ENCODE measurements at places on chromosomes 11 and 22.

DNA sequence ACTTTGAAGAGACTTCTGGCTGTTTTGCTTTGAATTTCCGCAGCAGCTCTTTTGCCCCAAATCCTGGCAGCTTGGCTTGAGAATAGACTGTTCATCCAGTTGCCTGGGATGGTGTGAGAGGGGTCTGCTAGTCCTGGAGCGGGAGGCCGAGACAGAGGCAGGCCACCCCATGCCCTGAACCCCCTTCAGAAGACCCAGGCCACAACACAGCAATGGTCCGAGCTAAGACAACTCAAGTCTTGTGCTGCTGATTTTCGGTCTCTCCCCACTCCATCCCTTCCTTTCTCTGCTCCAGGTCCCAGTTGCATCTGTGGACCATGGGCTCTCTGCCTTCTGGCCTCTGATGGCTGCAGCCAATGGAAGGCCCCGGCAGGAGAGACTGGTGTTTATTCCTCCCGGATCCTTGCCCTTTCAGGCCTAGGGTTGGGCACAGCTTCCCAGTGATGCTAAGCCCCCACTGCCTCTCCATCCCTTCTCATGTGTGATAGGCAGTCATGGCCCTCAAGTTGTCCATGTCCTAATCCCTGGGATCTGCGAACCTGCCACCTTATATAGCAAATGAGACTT lies 31.9 kb upstream of the TP53I11 start:
- no peak for DNase-seq

- no peak for DNase-seq
Measured at GRCh38 chr11:102240502-102240901, 76.8 kb upstream of the BIRC3 start.

DNA sequence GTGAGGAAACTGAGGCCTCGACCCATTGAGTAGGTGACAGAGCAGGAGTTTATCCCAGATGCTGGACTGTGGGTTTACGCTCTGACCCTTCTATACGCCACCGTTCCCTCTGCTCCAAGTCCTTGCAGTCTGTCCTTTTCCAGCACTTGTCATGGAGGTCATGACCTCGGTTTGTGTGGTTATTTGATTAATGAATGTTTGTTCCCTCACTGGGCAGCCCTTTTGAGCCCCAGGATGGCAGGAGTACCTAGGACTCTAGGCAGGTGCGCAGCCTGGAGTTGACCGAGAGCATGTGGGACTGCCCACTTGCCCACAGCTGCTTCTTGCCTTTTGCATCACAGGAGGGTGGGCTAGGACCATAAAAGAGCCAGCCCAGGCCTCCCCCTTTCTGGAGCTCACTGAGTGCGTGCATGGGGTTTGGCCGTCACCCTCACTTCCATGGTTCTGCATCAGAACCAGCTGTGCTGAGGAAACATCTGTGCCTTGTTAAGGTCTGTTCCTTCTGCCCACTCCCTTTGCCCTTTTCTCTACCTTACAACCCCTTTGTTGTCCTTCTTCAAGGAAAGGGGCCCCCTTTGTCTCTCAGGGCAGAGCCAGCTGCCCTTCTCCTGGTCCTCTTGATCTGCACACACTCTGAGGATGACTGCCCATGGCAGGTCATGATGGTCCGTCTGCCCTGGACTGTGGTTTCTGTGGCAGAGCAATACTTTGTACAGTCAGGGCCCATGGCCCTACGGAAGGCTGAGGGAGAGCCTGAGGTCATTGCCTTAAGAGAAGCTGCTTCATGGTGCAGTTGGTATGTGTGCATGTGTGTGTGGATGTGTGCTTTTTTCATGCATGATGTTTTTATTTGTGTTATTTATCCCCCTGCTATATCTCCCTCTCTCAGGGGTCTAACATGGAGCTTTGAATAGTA lies 38.2 kb downstream of the BMAL1 start:
- DNase-seq = no peak

GRCh38 chr11:75547617-75548058 lies 14.4 kb upstream of the SERPINH1 start:
- no peak for DNase-seq

GRCh38 chr11:36619502-36619901 lies 21.5 kb upstream of the RAG2 start:
- DNase-seq = no peak

DNA sequence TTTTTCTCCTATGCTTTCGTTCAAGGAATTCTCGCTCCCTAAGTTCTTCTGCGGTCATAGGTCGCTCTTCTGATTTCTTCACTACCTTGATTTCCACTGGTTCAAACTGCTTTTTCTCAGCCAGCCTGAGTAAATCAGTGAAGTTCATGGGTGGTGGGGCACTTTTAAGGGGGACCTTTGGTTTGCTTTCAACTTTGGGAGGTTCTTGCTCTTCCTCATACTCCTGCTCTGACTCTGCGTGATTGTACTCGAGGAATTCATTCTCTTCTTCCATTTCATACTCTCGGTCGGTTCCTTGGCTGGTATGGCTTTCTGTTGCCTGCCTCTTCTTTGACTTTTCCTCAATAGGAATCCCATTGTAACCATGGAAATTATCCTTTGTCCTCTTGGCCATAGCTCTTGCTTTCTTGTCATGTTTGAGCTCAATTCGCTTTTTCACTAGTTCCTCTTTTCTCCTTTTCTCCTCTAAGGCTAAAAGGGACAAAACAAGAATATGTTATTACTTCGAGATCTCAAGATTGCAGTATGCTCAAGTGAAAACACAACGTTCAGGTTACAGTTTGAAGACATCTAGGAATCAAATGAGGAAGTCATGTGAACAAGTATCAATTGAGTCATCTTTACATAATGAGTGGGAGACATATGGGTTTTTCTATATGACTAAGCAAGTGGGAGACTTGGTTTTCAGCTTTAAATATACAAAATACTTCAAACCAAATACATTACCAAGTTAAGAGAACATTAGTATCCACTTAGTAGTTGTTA lies 16.2 kb downstream of the MISFA start:
- no peak for DNase-seq

GRCh38 chr11:103024086-103024485 lies 67.9 kb downstream of the DCUN1D5 start:
- no peak for DNase-seq

DNA sequence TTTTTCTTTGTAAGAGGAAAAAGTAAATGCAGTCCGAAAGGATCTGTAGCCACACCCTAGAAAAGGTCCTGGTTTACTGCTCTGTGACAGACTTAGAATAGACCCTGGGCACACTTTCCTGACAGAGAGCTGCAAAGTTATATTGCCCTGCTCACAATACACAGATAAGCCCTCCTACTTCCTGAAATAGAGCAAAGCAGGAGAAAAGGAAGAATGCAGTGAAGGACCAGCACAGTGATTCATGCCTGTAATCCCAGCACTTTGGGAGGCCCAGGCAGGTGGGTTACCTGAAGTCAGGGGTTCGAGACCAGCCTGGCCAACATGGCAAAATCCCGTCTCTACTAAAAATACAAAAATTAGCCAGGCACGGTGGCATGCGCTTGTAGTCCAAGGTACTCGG lies 2.2 kb downstream of the CYB561A3 start:
- DNase-seq = no peak

GRCh38 chr11:1109101-1109917 lies 34.6 kb downstream of the MUC2 start:
- DNase-seq = no peak

DNA sequence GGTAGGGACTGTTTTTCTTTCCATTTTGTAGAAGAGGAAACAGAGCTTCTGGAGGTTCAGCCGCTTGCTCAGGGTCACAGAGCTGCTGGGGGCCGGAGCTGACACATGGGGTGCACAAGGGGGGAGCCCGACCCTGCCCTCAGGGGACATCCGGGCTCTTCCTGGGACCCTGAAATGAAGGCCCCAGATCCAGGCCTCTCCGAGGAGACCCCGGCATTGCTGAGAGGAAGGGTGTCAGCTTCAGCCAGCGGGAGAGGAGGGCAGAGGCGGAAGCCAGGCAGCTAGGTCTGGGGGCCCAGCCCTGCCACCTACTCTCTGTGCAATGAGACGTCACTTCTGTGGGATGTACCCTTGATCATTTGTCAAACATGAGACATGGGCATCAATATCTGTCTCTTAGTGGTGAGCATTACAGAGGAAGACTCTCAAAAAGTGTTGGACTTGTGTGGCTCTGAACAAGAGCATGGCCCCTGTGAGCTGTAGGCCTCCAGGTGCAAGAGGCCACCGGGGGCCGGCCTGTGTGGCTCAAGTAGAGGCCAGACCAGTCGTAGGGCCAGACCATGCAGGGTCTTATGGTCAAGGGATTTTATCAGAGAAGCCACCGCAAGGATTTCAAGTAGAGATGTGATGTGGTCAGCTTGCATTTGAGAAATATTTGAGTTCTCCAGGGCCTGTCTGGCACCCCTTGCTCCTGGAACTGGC lies 10.3 kb downstream of the MPPED1 start:
- DNase-seq = no peak

- DNase-seq = no peak
Measured at GRCh38 chr11:124202951-124203350, 19.8 kb downstream of the OR10D3 start.

DNA sequence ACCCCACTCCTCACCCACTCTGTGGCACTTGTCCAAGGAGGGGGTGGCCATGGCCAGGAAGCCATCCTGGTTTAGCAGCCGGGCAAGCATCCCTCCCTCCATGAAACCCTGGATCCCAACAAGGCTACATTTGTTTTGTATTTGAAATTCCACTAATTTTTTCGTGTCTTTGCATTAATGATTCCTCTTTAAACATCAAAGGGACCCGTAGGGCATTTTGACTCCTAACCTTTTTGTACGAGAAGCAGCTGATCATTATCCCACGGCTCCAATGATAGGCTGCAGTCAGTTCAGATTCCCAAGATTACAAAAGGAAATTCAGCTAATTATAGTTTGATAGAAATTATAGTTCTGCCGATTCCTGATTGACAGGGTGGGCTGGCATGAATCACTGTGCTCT lies 10.7 kb downstream of the MYEOV start:
- DNase-seq = no peak

GRCh38 chr11:29124470-29124869 lies 892.4 kb downstream of the KCNA4 start:
- no peak for DNase-seq

- no peak for DNase-seq
Measured at GRCh38 chr11:5071799-5072198, 2.4 kb downstream of the OR52E1 start.

DNA sequence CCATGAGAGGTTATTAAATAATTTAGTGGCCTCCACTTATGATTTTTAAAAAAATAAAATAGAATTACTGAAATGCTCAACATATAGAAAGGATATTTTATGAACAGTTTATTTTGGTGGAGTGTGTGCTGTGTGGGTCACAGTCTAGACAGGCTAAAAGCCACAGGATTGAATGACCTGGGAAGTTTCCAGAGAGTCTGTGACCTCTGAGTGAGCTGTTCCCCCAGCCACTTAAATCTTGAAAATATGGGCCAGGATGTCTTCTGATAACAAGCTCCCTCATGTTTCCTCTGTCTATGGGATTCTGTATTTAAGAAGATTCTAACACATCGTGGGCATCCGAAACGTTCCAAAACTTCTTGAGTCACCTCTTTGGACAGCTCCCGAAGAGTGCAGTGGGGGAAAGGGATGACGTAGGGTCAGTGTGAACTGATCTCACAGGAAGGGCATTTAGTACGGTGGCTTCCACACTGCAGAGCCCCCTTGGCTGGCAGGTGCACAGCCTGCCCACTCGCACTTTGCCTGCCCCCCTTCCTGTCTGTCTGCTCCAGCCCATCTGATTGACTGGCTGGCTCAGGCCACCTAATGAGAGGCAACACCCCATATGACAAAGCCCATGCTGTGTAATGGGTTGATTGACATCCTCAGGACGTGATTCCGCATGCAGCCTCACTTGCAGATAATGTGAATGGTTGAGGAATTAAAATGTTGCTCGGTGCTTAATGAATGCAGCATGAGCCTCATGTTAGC lies 97.4 kb downstream of the NTM start:
- DNase-seq = no peak

DNA sequence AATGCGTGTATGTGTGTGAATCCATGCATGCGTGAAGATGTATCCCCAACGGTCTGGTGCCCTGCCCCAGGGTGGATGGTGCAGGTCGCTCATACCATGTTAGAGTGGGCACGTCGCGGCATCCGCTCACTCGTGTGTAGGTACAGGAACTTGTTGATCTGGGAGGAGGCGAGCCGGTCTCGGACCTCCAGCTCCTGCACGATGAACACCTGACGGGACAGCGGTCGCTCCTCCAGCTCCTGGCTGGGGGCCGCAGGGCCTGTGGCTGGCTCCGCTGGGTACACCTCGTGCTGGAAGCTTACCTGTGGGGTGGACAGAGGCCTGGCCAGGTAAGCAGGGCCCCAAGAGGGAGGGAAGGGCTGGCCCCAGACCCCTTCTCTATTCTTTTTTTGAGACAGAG lies 18.5 kb downstream of the ATG2A start:
- DNase-seq = no peak

DNA sequence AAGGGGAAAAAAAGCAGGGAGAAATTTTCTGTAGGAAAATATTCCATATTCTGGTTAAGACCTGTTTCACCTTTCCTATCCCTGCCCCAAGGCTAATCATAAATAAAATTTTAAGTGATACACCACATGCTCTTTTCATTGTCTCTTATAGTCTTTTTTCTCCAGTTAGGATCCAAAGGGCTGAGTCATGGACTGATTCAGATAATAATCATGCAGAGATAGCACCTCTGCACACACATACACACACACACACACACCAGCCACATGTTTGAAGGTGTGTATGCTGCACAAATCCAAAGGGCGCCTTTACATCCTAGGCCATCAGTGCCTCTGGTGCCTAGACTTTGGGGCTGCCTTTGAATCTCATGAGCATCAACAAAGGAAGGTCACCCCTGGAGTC lies 35.5 kb upstream of the CWF19L2 start:
- DNase-seq = no peak

DNA sequence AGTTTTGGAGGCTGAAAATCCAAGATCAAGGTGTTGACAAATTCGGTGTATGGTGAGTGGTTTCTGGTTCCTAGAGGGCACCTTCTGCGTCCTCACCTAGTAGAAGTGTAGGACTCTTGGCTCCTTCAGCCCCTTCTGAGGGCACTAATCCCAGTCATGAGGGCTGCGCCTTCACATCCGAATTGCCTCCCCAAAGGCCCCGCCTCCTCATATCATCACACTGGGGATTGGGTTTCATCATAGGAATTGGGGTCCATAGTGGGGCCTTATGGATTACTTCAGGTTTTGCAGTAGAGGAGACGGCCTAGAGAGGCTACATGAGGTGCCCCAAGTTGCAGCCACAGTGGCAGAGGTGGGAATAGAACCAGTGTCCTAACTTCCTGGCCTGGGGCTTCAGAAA lies 87.1 kb downstream of the CEP164 start:
- DNase-seq = no peak
